ENCODE measurements at places on chromosomes 5 and 9.

- no peak for DNase-seq
- no peaks in the 10 kb centered on the region for H3K4me1 ChIP-seq
- H3K4me3 ChIP-seq: no peak overlapping the region
These were observed 126.1 kb downstream of the NPR3 start for GRCh38 chr5:32837211-32837610.

DNA sequence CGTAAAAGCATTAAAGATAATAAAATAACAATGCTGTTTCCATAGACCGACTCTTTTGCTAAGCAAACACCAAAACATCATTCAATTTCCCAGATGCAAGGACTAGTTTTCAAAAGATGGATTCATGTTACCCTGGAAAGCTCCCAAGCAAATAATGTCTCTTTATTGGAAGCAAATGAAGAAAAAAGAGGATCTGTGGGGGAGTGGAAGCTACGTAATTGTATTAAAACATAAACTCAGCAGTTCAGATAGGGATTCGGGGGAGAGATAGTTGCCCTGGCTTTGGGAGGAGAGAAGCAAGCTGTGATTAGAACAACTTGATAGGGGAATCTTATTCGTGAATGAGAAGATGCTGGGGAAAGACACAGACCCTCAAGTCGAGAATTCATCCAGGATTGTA, 491.0 kb upstream of the CLINT1 start:
- H3K4me3 ChIP-seq: no peak overlapping the region
- no peak for DNase-seq
- H3K27me3 ChIP-seq: no peaks in the 10 kb centered on the region
- no peak overlapping the region for H3K27ac ChIP-seq
- no peaks in the 10 kb centered on the region for H3K36me3 ChIP-seq

DNA sequence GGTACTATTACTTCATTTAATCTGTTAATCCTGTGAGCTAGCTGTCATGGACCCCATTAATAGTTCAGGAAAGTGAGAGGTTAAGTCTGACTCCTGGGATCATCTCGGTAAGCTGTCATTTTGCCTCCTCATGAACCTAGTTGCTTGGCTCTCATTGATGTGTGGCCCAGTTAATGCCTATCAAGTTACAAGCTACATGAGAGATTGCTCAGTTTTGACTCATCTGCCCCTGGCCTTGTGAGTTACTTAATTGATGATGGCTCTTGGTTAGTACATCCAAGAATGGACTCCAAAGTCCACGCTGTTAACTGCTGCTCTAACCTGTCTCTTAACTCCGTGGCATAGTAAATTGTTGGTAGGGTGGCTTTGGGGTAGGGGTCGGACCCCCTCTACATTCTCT, 23.9 kb downstream of the LARP1 start:
- no peaks in the 10 kb centered on the region for H3K27me3 ChIP-seq
- no peak for DNase-seq
- peaks cover 71% of the 10 kb centered on the region for H3K4me1 ChIP-seq
- H3K36me3 ChIP-seq: no peaks in the 10 kb centered on the region

GRCh38 chr9:88920645-88921044, 70.6 kb upstream of the S1PR3 start:
- no peak for DNase-seq
- H3K36me3 ChIP-seq: no peaks in the 10 kb centered on the region
- H3K4me1 ChIP-seq: peaks cover 38% of the 10 kb centered on the region
- no peaks in the 10 kb centered on the region for H3K27me3 ChIP-seq
- no peak overlapping the region for H3K4me3 ChIP-seq

- no peaks in the 10 kb centered on the region for H3K36me3 ChIP-seq
- no peak for DNase-seq
- H3K4me3 ChIP-seq: no peak overlapping the region
- H3K27ac ChIP-seq: no peak overlapping the region
These were observed 18.9 kb upstream of the IGFBPL1 start for GRCh38 chr9:38443181-38443580.

DNA sequence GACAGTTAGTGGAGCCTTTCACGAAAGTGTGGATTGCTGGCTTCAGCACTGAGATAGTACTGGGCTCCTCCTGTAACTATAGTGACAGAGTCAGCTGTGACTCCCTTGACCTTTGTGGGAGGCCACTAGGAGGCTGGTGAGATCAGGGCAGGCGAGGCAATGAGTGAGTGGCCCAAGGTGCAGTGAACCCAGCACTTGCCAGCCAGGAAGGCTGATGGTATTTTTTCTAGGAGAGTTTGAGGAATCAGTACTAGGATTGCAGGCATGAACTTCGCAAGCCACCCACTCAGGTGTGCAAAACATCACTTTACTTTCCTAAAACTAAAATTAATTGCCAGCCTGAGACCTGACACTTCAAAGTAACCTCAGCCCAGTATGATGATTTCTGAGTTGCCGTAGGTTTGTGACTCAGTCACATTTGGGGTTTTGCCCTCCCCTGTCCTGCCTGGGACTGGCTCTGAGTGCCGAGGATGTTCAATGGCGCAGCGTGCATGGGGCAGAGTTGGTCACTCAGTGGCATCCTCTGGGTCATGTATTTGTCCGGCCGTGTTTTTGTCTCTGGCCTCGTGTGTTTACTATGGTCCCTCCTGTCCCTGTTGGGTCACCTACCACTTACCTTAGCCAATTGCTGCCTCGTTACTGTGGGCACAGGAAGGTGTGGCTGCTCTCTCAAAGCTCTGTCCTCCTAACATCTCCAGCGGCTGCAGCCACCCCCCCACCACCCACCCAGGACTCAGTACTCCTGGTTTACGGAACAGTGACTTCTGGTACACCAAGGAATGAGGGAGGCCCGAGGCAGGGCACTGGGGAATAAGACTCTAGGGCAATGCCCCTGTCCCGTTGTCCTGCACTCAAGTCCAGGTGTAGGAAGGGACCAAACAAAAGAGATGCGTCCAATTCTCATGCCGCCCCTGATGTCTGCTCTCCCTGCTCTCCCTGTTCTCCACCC, 67.2 kb downstream of the IL31RA start:
- H3K27me3 ChIP-seq: no peaks in the 10 kb centered on the region
- no peak overlapping the region for H3K27ac ChIP-seq
- DNase-seq: no peak
- H3K36me3 ChIP-seq: no peaks in the 10 kb centered on the region
- H3K4me3 ChIP-seq: no peak overlapping the region
- peaks cover 11% of the 10 kb centered on the region for H3K4me1 ChIP-seq

- H3K27ac ChIP-seq: no peak overlapping the region
- no peak for DNase-seq
- H3K27me3 ChIP-seq: no peaks in the 10 kb centered on the region
- H3K36me3 ChIP-seq: no peaks in the 10 kb centered on the region
- no peaks in the 10 kb centered on the region for H3K4me1 ChIP-seq
- H3K4me3 ChIP-seq: no peak overlapping the region
These were observed 337.4 kb downstream of the ADAMTS6 start for GRCh38 chr5:65144136-65144871.
